ENCODE measurements at places on chromosomes 5 and 9.

DNA sequence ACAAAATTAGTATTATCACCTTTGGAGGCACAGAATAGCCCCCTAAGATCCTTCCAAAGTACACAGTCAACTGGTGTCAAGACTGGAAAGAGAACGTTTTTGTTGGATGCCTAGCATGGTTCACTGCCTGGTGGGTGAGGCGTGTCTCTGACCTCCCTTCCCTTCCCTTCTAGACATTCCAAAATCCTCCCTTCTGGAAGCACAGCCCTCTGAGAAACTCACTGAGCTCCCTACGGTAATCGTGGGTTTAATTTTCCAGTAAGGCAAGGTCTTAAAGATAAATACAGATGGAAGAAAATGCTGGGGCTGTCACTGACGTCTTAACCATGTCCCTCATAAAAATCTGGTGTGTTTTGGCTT, 138.8 kb downstream of the LIFR start:
- DNase-seq = no peak

DNA sequence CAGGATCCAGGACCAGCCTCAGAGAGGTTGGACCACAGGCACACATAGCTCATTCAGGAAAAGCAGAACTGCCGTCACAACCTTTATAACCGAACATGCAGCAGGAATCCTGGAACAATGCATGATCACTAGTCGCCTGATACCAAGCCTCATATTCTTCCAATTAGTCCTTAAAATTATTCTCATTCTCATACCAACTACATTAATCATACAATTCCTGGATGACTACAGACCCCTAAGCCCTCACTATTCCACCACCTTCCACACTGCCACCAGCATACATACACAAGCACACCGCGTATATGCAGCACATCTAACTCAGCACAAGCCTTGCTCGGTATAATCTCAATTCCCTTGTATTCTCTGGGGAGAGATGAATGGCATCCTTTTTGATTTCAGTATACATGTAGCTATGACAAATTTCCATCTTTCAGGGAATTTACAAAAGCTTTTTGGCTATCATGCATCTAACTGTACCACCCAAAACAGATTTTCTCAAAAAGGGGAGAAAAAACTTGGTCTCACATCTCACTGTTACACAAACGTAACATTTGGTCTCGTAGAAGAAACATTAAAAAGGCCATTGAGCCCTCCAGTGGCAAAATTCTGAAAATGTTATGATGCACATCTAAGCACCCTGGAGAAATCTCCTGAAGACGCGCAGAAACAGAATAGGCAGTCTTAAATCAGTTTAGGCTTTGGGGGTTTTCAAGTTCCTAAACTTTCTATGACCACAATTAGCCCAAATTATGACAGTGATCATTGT, 46.2 kb downstream of the MCTP1 start:
- no peak for DNase-seq

GRCh38 chr9:35842795-35843194, 13.8 kb downstream of the TMEM8B start:
- DNase-seq = no peak

DNA sequence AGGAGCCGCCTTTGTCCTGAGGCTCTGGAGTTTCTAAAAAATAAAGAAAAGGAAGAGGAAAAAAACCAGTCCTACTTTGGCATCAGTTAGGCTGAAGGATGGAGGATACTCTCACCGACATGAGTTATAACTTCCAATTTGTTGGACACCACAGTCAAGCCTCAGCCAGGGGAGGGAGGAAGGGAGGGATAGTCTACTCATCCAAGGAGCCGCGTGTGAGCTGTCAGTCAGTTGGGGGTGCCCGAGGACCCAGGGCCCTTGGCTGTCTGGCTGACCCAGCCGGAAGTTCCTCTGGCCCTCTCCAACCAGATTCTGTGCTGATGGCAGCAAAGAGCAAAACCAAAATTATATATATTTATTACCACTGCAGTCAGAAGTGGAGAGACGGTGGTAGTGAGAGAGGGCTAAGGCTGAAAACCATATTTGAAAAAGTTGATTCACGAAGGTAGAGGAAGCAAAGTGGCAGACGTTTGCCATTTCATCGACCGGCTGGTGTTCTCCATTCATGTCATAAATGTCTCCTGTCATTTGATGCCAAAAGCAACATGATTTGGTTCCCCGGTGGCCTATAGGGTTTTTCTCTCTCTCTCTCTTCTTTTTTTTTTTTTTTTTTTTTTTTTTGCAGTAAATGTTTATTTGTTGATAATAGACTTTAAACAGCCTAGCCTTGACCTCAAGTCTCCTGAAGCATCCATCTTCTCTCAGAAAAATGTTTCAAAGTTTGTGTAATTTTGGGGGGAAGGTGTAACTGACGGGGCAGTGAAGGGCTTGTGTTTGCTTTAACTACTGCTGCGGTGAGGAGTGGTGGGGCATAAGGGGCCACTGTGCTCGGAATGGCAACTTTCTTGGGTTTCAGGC, 7.6 kb downstream of the LMX1B start:
- DNase-seq = no peak

DNA sequence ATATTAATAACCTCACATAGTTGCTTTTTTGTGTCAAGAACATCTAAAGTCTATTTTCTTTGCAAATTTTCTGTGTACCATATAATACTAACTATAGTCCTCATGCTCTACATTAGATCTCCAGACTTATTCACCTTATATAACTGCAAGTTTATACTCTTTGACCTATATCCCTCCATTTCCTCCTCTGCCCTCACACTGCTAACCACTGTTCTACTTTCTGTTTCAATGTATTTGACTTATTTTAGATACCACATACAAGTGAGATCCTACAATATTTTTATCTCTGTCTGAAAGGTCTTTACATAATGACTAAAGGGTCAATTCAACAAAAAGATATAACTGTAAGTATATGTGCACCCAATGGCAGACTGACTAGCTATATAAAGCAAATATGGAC, 789.7 kb upstream of the ZNF608 start:
- DNase-seq = no peak
